ENCODE measurements at places on chromosomes 11 and 22.
A peak's percentile ranks its signal among the peaks of the same experiment; 100 is the strongest.

DNA sequence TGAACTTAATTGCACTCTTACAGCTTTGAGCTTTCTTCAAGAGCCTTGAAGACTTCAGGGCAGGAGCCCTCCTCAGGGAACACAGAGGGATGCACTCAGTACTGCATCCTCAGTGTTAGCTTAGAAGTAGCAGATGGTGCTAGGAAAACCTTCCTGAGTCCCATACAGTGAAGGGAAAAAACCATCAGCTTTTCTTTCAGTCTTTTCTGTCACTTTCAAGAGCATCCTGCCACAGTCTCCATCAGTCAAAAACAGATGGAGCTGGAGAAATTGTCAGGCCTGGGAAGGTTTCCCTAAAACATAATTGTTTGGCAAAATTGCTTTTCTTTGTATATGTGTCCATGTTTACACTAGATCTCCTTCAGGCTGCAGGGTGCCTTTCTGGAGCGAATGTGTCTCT lies 384.1 kb downstream of the NELL1 start:
- no peaks in the 10 kb centered on the region for H3K4me1 ChIP-seq
- no peak overlapping the region for H3K27ac ChIP-seq
- H3K4me3 ChIP-seq = no peak overlapping the region
- no peak for DNase-seq

- H3K27ac ChIP-seq = peak overlapping the region; percentile 53
- peaks cover 3% of the 10 kb centered on the region for H3K36me3 ChIP-seq
- no peak overlapping the region for H3K4me3 ChIP-seq
- no peaks in the 10 kb centered on the region for H3K27me3 ChIP-seq
- H3K4me1 ChIP-seq = peaks cover 46% of the 10 kb centered on the region
Observed at GRCh38 chr22:24285245-24285644, 14.6 kb downstream of the SPECC1L start.

DNA sequence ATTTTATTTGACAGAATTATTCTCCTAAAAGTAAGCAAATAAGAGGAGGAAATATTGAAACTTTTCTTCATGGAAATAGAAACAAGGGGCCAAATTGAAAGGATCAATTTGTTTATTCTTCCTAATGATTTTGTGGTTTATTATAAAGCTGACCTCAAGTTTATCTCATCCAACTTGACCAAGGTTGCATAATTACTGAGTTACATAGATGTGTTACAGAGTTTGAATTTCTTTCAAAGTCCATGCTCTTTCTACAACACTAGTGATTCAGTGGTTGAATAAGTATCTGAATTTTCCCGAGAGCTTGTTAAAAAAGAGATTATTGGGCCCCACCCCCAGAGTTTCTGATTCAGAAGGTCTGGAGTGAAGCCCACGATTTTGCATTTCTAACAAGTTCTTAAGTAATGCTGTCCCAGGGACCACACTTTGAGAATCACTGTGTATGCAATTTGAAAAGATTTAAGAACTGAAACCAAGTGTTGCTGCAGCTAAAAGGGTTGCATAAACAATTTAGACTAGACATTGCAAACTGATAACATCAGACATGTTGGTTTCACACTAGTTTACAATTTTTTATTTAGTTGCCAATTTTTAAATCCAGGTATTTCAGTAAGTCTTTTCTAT lies 485.7 kb upstream of the ANO5 start:
- DNase-seq = no peak
- no peaks in the 10 kb centered on the region for H3K4me1 ChIP-seq
- H3K4me3 ChIP-seq = no peak overlapping the region

DNA sequence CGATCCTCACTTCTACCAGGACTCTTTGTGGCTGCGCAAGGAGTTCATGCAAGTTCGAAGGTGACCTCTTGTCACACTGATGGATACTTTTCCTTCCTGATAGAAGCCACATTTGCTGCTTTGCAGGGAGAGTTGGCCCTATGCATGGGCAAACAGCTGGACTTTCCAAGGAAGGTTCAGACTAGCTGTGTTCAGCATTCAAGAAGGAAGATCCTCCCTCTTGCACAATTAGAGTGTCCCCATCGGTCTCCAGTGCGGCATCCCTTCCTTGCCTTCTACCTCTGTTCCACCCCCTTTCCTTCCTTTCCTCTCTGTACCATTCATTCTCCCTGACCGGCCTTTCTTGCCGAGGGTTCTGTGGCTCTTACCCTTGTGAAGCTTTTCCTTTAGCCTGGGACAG lies 6.5 kb downstream of the TMEM138 start:
- peaks cover 38% of the 10 kb centered on the region for H3K36me3 ChIP-seq
- H3K4me1 ChIP-seq = peaks cover 11% of the 10 kb centered on the region
- H3K27me3 ChIP-seq = no peaks in the 10 kb centered on the region
- no peak for DNase-seq

GRCh38 chr11:118913411-118914125 lies 12.2 kb downstream of the BCL9L start:
- H3K4me1 ChIP-seq = peaks cover 85% of the 10 kb centered on the region
- no peaks in the 10 kb centered on the region for H3K27me3 ChIP-seq
- peak overlapping the region; percentile 57 for H3K4me3 ChIP-seq
- peak; percentile 50 for DNase-seq
- H3K36me3 ChIP-seq = peaks cover 8% of the 10 kb centered on the region

- no peaks in the 10 kb centered on the region for H3K36me3 ChIP-seq
- H3K27ac ChIP-seq = no peak overlapping the region
- peaks cover 36% of the 10 kb centered on the region for H3K4me1 ChIP-seq
- no peak for DNase-seq
Observed at GRCh38 chr11:118846181-118846935, 37.3 kb upstream of the CXCR5 start.

- no peak overlapping the region for H3K4me3 ChIP-seq
- DNase-seq = no peak
- H3K27ac ChIP-seq = no peak overlapping the region
- H3K36me3 ChIP-seq = peaks cover 21% of the 10 kb centered on the region
Observed at GRCh38 chr11:77959434-77959833, 35.0 kb downstream of the INTS4 start.

DNA sequence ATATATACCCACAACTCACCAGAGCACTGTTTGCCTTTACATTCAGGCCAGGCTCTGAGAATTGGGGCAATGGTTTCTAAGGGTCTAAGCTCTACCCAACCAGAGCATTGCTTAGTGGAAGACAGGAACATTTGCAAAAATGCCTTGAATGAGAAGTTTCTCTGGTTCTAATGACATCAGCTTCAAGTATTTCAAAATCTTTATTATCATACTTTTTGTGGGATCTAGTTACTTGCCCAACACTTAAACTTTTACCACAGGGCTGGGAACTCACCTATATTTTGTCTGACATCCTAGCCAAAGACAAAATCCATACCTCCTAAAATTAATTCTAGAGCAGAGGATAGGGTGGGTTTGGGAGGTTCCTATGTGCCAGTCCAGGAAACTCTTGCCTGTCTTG lies 51.5 kb downstream of the INSC start:
- H3K4me3 ChIP-seq = no peak overlapping the region
- H3K27me3 ChIP-seq = peaks cover 2% of the 10 kb centered on the region
- H3K27ac ChIP-seq = no peak overlapping the region
- H3K4me1 ChIP-seq = no peaks in the 10 kb centered on the region
- no peak for DNase-seq

GRCh38 chr11:116217006-116217405 lies 555.8 kb downstream of the BUD13 start:
- no peak overlapping the region for H3K4me3 ChIP-seq
- H3K36me3 ChIP-seq = no peaks in the 10 kb centered on the region
- peak; percentile 26 for DNase-seq
- no peaks in the 10 kb centered on the region for H3K27me3 ChIP-seq
- no peaks in the 10 kb centered on the region for H3K4me1 ChIP-seq

- no peak overlapping the region for H3K4me3 ChIP-seq
- DNase-seq = no peak
- H3K36me3 ChIP-seq = no peaks in the 10 kb centered on the region
- H3K27ac ChIP-seq = no peak overlapping the region
- no peaks in the 10 kb centered on the region for H3K27me3 ChIP-seq
Observed at GRCh38 chr11:119634301-119634700, 94.7 kb downstream of the NECTIN1 start.

- no peak for DNase-seq
- H3K4me3 ChIP-seq = no peak overlapping the region
- H3K27ac ChIP-seq = no peak overlapping the region
- no peaks in the 10 kb centered on the region for H3K27me3 ChIP-seq
- H3K36me3 ChIP-seq = no peaks in the 10 kb centered on the region
- no peaks in the 10 kb centered on the region for H3K4me1 ChIP-seq
Observed at GRCh38 chr22:33477120-33478111, 419.2 kb upstream of the SYN3 start.

- no peaks in the 10 kb centered on the region for H3K27me3 ChIP-seq
- no peak overlapping the region for H3K4me3 ChIP-seq
- no peak overlapping the region for H3K27ac ChIP-seq
- H3K4me1 ChIP-seq = no peaks in the 10 kb centered on the region
- no peaks in the 10 kb centered on the region for H3K36me3 ChIP-seq
Observed at GRCh38 chr22:41062146-41062545, 30.2 kb upstream of the EP300 start.

DNA sequence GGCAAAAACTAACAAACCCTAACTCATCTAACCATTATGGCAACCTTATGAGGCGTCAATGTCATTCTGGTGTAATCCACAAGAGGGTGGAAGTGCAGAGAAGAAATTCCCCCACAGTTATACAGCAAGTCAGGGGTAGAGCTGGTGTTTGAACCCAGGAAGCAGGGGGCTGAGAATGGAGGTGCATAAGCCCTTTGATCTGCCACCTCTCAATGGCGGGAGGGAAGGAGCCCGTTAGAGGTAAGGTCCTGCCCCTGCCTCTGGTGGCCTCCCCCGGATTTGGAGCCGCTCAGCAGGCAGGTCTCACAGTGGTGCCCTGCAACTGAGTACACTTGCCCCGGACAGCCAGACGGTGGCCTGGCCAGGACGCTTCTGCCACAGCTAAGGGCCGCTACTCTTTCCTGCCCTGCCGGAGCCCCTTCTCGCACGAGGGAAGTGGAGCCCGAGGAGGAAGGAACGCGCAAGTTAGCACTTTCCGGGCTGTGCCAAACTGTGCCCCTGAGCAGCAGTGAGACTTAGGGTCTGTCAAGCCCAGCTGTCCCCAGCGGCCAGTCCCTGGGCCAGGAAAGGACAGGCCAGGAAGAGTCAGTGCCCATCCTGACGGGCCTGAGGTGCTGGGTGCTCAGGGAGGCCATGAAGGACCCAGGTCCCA lies 1.1 kb downstream of the FXYD2 start:
- H3K4me1 ChIP-seq = peaks cover 43% of the 10 kb centered on the region
- no peak overlapping the region for H3K27ac ChIP-seq
- H3K36me3 ChIP-seq = no peaks in the 10 kb centered on the region
- no peaks in the 10 kb centered on the region for H3K27me3 ChIP-seq
- peak; percentile 49 for DNase-seq

- DNase-seq = no peak
- H3K27ac ChIP-seq = no peak overlapping the region
- no peak overlapping the region for H3K4me3 ChIP-seq
- peaks cover 16% of the 10 kb centered on the region for H3K27me3 ChIP-seq
Observed at GRCh38 chr11:32343325-32344008, 91.9 kb downstream of the WT1 start.

- H3K27ac ChIP-seq = peak overlapping the region; percentile 74
- H3K4me3 ChIP-seq = peak overlapping the region; percentile 73
- DNase-seq = no peak
- peaks cover 8% of the 10 kb centered on the region for H3K27me3 ChIP-seq
- peaks cover 1% of the 10 kb centered on the region for H3K36me3 ChIP-seq
Observed at GRCh38 chr11:45145379-45146071, 914 bp upstream of the PRDM11 start.

DNA sequence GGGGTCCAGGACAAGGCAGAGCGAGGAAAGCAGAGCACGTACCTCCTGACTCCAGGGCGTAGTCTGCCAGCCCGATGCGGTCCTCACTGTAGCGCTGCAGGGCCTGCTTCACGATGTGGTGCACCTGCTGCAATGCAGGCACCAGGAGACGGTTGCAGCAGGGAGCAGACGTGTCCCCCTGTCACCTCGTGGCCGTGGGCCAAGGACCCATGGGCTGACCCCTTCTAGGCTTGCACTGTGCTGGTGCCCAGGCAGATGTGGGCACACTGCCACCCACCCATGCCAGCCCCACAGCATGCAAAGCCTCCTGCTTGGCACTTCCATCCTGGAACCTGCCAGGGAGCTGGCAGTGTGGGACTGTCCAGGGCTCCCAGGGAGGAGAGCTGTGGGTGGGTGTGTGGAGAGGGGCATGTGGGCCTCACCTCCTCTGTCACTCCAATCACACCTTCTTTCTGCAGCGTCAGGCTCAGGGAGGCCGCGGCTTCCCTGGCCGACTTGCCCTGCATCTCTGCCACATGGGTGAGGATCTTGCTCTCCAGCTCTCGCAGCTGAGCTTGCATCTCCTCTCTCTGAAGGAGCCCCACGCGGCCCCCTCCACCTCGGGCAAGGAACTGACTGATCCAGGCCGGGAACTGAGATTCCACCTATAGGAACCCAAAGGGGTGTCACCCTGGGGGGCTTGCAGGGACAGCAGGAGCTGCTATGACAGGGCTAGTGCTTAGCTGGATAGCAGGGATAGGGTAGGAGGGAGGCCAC lies 16.3 kb downstream of the SUN2 start:
- no peak for DNase-seq
- no peaks in the 10 kb centered on the region for H3K27me3 ChIP-seq
- H3K4me3 ChIP-seq = no peak overlapping the region
- peak overlapping the region; percentile 54 for H3K27ac ChIP-seq

- no peaks in the 10 kb centered on the region for H3K36me3 ChIP-seq
- H3K27me3 ChIP-seq = no peaks in the 10 kb centered on the region
- H3K4me1 ChIP-seq = peaks cover 4% of the 10 kb centered on the region
- DNase-seq = peak; percentile 5
- no peak overlapping the region for H3K27ac ChIP-seq
Observed at GRCh38 chr11:2519862-2520735, 75.3 kb downstream of the KCNQ1 start.

- H3K27ac ChIP-seq = no peak overlapping the region
- no peaks in the 10 kb centered on the region for H3K4me1 ChIP-seq
- no peak for DNase-seq
- H3K4me3 ChIP-seq = no peak overlapping the region
- H3K36me3 ChIP-seq = no peaks in the 10 kb centered on the region
Observed at GRCh38 chr11:41308286-41308685, 151.2 kb downstream of the LRRC4C start.

DNA sequence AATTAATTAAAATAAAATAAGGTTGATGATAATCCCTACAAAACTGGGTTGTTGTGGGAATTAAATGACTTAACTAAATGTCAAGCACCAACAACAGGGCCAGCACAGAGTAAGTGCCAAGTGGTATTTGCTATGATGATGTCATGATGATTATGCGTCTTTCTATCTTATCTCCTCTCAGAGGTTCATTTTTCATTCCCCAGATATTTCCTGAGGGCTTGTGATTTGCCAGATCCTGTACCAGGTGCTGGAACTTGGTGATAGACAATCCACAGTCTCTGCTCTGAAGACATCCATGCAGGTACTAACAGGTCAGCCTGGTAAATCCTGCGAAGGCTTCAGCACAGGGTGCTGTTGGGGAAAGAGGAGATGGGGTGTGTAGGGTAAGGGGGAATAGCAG lies 8.1 kb upstream of the MYH9 start:
- H3K36me3 ChIP-seq = no peaks in the 10 kb centered on the region
- no peak overlapping the region for H3K4me3 ChIP-seq
- DNase-seq = no peak

All from activated CD4-positive, alpha-beta memory T cell treated with anti-CD3 and anti-CD28 coated beads for 36 hours (primary cell).